ENCODE measurements at places on chromosomes 16 and 17.

DNA sequence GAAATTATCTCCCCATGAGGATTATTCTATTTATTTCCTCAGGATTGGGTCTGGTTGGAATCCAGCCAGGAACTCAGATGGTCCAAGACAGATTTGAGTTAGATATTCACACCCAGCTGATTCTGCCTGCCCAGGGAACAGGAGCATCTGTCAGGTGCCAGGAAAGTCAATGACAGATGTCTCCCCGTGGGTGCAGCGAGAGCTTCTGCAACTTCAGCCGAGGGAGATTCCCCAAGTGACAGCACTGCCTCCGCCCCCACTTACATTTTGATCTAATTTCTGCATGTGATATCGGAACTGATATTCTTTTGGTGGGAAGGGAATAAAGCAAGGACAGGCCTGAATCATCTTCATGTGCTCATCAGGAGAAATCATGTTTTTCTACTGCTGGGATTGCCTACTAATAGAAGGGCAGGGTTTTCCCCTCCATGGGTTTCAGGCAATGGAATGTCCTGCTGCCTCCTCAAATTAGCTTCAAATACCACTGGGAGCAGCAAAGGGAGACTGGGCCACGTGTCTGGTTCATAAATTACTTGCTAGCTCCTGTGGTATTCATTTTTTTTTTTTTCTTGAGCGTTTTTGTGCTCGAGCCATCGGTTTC, 15.7 kb upstream of the DHX8 start:
- DNase-seq = no peak

- no peak for DNase-seq
Measured at GRCh38 chr17:8227238-8227581, 16.8 kb upstream of the AURKB start.

DNA sequence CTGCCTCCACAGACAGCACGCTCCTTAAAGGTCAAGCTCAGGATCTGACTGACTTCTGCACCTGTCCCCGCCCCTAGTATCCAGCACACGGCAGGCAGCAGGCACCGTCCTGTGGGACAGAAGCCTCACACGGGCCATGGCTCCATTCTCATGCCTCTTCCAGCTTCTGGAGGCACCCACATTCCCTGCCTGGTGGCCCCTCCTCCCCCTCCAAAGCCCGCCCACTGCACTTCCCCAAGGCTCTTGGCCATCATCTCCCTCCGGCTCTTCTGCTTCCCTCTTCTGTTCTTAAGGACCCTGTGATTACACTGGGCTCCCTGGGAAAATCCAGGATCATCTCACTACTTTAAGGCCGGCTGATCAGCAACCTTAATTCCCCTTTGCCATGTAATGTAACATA, 3.5 kb downstream of the CANT1 start:
- no peak for DNase-seq

GRCh38 chr16:49875806-49876715, 20.1 kb upstream of the ZNF423 start:
- no peak for DNase-seq

DNA sequence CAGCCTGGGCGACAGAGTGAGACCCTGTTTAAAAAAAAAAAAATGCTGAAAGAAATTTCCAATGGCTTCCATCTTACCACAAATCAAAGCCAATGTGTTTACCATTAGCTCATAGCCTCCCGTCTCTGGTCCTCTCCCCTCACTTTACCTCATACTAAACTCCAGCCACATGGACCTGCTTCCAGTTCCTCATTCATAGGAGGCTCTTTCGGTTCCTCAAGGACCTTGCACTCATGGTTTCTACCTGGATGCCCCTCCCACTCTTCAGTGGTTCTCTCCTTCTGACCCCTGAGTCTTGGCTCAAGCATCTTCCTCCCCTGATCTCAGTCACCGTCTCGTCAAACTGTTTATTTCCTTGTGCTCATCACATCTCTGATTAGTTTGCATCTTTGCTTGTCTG, 3.8 kb upstream of the DEF8 start:
- DNase-seq = no peak

- no peak for DNase-seq
Measured at GRCh38 chr16:85240982-85241924, 129.0 kb upstream of the CIBAR2 start.

- no peak for DNase-seq
Measured at GRCh38 chr17:56913353-56913866, 439 bp downstream of the TRIM25 start.

GRCh38 chr17:37770631-37771518, 26.0 kb upstream of the HNF1B start:
- DNase-seq = no peak

DNA sequence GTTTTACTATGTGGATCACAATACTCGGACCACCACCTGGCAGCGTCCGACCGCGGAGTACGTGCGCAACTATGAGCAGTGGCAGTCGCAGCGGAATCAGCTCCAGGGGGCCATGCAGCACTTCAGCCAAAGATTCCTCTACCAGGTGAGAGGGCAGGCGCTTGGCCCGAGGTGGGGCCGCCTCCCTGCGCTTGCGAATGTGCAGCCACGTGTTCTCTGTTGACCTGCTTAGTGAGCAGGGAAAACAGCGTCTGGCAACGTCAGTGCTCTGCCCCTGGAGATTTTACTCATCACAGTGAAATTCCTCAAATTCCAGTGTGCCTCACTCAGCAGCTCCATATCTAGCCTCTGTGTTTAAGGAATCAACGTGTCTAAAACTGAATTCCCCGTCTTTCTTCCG, 33.4 kb upstream of the CLEC18A start:
- no peak for DNase-seq

DNA sequence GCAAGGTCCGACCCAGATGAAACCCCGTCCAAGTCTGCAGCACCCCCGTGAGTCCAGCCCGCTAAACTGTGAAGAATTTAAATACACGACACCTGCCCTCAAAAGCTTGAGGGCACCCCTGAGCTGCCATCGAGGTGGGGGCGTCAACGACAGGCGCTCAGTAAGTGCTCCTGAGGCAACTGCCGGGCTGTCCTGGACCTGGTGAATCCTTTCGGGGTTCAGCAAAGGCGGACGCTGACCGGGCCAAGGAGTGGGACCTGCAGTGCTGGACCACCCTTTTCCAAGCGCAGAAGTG, 512 bp upstream of the ENDOV start:
- DNase-seq = no peak

- DNase-seq = no peak
Measured at GRCh38 chr16:86673090-86673955, 95.0 kb downstream of the FOXL1 start.

DNA sequence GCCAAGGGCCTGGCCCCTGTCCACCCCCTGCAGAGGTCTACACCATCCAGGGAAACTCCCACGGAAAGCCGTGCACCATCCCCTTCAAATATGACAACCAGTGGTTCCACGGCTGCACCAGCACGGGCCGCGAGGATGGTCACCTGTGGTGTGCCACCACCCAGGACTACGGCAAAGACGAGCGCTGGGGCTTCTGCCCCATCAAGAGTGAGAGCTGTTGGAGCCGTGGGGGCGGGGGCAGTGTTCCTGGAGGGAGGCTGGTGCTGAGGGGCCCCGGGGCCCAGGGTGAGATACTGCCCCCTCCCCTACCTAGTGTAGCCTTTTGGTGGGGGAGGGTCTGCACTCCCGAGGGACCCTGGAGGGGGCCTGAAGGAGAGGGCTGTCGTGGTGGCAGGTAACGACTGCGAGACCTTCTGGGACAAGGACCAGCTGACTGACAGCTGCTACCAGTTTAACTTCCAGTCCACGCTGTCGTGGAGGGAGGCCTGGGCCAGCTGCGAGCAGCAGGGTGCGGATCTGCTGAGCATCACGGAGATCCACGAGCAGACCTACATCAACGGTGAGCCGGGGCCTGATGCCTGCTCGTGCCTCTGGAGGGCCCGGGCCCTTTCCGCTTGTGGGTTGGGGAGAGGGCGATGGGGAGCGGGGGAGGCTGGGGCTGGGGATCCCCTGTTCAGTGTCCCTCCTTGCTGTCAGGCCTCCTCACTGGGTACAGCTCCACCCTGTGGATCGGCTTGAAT, 38.8 kb downstream of the MRC2 start:
- DNase-seq = no peak

DNA sequence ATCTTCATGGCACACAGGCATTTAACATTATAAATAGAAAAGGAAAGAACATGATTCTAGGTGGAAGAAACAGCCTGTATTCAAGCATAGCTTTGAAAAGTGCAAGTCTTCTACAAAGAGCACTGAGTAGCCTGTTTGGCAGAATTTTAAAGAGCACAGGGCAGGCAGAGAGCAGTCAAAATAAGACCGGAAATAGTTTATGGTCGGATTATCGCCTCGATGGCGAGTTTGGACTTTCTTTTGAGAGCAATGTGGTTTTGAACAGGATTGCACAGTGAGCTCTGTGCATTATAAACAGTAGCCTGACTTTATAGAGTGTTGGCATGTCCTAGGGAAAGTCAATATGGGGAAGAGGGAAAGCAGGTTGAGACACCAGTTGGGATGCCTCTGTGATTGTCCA, 6.2 kb upstream of the TMEM100 start:
- DNase-seq = no peak

GRCh38 chr17:76707985-76708807, 2.6 kb downstream of the MXRA7 start:
- DNase-seq = no peak

DNA sequence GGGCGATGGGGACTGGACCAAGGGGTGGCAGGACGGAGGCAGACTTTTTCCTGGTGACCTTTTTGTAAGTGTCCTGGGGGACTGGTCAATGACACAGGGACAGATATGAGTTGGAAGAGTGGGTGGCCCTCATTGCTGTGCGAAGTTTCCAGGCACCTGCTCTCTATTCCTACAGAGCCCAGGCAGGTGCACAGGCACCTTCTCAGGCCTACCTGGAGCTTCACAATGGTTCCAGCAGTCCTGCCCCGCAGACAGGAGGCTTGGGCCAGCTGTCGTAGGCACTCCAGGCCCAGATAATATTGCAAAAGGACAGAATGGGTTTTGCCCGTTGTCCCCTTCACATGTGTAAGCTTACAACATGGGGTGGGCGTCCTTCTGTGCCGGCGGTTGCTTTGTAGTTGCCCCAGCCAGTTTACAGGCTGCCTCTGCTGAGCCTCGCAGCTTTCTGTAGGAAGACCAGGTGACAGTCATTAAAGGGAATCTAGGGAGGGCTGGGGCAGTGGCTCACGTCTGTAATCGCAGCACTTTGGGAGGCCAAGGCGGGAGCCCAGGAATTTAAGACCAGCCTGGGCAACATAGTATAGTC, 84.3 kb downstream of the ARHGAP23 start:
- DNase-seq = no peak

GRCh38 chr16:86314402-86315025, 195.8 kb upstream of the FOXF1 start:
- DNase-seq = no peak

- DNase-seq = no peak
Measured at GRCh38 chr17:67884741-67885140, 59.4 kb downstream of the BPTF start.

DNA sequence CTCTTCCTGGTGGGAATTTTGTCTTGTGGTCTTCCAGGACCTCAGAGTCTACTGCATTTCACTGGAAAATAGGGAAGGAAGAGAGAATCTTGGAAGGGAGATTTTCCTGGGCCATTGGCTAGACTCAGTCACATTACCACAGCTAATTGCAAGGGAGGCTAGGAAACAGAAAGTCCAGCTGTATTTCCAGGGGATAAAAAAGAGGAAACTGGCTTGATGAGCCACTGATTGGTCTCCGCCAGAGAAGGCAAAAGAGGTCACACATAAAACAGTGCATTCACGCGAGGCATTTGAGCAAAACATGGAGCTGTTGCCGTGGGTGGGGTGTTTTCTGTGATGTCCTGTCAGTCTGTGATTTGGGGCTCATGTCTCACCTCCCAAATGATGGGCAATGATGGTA, 345.3 kb downstream of the FOXL1 start:
- no peak for DNase-seq

- DNase-seq = no peak
Measured at GRCh38 chr17:332023-332422, 20.6 kb downstream of the RPH3AL start.
